Thymus (tissue), 14 donors: ENCODE measurements at places on chromosomes 7 and 10. TPM values are rescaled to one million over a fixed set of nuclear protein-coding genes. Genes with fewer than 3 reads are reported as not detected.

Gene PKD2L1
- polyA plus RNA-seq, result 6.1 TPM

Gene TMEM248
- polyA plus RNA-seq, result 36.2 TPM

Gene YKT6
- 38.9 TPM for polyA plus RNA-seq

Gene PTPN12
- polyA plus RNA-seq, result 79.1 TPM

- no peak for DNase-seq
Observed at GRCh38 chr10:77149706-77150105, 487.9 kb downstream of the KCNMA1 start.

DNA sequence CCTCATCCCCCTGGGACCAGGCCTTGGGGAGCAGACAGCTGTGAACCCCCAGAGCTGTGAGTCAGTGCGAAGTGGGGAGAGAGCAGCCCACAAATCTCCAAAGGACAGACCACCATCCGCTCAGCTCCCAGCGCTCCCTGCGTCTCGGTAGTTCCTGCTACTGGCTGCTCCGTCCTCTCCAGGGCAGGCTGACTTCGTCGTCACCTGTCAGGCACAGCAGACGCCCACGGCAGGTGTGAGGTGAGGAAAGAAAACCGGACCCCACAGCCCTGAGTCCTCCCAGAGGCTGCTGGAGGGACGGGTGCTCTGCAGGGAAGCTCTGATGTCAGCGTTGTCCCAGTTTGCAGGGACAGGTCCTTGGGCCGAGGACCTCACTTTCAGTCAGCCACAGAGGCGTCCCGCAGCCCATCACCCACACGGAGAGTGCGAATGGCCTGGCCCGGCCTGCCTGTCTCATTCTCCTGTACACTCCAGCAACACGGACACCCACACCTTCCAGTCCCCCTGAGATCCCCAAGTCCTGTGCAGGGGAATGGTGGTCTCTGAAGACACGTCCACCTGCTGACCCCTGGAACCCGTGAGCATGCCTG is 95.2 kb downstream of the DNAJB6 start:
- DNase-seq, result no peak

- no peak for DNase-seq
Observed at GRCh38 chr7:16944936-16945335, 63.2 kb upstream of the AGR3 start.

DNA sequence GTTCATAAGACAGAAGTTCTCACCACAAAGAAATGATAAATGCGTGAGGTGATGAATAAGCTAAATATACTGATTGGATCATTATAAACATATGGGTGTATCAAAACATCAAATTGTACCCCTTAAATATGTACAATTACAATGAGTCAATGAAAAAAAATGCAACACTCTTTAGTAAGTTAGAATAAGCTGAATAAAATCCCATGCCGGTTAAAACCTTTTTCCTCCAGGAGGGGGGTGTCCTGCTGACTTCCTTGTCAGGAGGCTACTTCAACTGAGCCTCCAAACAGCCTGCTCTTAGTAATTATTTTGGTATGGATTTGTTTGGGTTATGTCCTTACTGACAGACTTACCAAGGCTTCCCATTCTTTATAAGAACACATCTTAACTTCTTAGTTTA is 649.1 kb downstream of the INHBA start:
- no peak for DNase-seq

- no peak for DNase-seq
Observed at GRCh38 chr7:72190919-72191318, 221.2 kb downstream of the CALN1 start.

GRCh38 chr10:103605359-103606096 is 112.0 kb downstream of the NEURL1 start:
- no peak for DNase-seq

GRCh38 chr7:7706556-7707172 is 11.7 kb downstream of the RPA3 start:
- no peak for DNase-seq

DNA sequence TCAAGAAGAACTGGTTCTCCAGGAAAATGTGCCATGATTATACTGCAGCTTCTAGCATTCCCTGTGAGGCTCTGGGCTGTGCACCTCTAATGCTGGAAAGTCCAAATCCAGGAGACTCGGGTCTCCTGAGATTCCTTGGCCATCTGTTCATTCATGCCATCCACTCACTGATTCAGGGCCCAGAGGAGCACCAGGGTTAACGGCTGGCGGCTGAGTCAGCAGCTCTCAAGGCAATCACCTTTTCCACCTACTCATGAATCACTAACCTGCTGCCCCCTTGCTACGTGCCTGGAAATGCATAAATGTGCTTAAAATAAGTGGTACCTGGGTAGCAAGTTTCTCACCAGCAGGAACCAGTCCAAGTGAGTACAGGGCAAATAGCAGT is 132.7 kb downstream of the KCNMA1 start:
- no peak for DNase-seq

DNA sequence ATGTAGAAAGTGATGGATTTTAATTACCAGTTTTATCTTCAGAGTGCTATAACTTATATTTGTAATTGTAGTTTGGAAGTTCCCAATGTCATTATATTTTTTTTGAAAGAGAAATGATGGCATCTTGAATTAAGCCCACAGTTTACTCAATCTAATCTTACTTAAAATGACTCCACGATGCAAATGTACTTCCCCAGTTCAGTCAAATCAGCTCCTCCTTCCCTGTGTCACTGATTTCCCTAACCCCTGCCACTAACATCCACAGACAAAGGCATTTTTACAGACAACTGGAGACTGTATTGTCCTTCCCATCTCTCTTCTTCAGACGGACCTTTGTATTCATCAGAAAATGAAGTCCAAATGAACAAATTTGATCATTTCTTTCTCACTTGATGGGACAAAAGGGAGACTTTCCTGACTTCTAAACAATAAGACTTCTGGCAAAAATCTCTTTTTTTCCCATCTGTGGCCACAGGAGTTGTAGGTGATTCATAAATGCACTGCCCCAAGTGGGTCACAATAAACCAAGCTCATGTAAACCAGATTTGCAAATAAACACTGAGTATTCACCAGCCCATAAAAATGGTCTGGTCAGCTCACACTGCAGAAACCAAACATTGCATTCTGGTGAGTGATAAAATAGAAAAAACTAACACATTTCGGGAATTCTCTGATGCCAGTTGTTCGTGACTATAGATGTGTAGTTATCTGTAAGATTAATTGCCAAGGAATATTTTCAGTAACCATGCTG is 162.9 kb downstream of the FANK1 start:
- DNase-seq, result no peak

DNA sequence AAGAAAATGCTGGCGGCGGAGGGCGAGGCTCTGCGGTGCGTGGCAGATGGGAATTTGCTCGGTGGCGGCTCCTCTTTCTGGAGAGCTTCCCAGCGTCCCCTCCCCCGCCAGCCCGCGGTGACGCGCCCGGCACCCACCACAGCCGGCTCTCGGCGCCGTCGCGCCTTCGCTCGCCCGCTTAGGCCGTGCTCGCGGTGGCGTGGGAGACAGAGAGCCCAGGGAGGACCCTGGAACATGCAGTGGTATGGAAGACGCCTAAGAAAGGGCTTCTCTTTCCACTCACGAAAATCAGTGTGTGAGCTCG is 576 bp upstream of the CSGALNACT2 start:
- no peak for DNase-seq
